ENCODE measurements at places on chromosomes 13 and 19.

DNA sequence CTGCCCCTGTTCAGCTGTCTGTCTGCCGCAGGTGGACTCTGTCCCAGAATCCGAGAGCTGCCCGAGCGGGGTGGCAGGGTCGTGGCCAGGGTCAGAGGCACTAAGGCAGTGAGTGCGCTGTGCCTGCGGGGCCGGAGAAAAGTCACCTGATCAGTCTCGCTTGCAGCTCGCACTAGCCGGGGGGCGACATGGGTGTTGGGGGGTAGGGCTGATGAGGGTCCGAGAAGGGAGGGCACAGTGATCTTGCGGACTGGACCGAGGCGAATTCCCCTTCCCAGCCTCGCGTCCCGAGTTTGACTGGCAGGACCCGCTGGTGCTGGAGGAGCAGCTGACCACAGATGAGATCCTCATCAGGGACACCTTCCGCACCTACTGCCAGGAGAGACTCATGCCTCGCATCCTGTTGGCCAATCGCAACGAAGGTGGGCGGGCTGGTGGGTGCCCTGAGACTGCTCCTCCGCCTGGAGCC is 627 bp downstream of the GCDH start:
- DNase-seq = no peak

- no peak for DNase-seq
These were observed 555 bp downstream of the SCAF1 start for GRCh38 chr19:49642492-49643035.

GRCh38 chr19:50478901-50479715 is 2.5 kb upstream of the GARIN5A start:
- DNase-seq = no peak

GRCh38 chr13:71260246-71260645 is 606.8 kb downstream of the DACH1 start:
- no peak for DNase-seq

DNA sequence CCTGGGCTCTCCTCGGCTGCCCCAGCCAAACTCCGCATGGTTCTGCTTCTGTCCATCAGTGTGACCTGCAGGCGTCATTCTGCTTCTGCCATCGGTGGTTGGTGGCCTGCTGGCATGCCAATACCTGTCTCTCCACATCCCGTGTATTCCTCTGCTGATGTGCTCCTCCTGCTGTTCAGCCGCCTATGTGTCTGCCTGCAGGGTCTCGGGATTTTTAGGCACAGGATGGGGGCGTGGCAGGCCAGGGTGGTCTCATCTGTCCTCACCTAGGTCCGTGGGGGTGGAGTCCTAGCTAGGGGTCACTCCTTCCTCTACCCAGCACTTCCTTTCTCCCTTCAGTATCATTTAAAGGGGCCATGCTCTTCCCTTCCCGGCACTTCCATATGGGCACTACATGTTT is 33.0 kb upstream of the SGCG start:
- no peak for DNase-seq

GRCh38 chr13:65600702-65601101 is 1629.4 kb downstream of the PCDH9 start:
- no peak for DNase-seq

DNA sequence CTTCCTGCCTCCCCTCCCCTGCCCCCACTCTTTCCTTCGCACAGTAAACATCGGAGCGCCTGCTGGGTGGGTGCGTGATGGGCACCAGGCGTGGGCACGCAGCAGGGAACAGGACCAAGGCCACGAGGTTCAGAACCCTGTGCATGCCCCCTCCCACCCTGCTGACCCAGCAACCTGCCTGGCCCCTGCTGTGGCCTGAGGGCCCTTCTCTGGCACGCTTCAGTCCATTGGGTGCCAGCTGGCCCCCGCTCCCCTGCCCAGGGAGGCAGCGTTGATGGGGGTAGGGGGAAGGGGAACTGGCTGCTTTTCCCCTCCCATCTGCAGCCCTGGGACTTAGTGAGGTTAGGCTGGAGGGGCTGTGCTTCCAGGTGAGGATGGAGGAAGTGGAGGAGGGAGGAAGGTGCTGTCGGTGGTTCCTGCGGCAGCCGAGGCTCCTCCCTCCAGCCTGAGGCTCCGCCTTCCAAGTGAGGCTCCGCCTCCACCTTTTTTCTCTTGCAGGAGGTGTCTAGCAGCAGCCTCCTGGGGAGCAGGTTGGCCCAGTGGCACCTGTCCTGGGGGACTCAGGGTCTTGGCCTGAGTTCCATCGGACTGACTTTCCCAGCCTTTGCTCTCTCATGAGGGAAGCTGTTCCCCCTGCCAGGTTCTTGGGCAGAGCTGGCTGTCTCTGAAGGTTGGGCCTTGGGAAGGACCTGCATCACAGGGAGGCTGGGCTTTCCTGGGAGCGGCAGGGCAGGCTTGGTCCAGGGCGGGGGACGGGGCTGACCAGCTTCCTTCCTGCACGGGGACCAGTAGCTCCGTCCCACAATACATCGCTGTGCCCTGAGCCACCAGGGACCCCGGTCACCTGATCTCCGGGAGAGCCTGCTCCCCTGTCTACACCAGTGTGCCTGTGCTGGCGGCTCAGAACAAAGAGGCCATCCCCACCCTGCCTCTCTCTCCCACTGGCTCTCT is 7.3 kb downstream of the PIAS4 start:
- DNase-seq = peak; percentile 38

DNA sequence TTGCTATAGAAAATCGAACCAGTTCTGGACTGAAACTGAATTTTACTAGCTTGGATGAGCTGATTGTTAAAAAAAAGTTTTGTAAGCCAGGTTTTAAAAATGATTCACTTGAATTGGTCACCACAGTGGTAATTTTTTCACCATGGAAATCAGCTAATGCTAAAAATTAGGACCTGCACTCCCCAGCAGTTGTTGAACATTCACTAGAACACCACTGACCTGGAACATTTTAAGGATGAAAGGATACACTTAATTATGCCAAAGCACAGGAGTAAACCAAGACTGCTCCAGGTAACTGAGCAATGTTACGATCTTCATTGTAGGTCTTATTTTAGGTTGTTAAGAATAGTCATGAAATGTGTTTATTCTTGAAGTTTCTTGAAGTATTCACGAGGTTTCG is 1342.6 kb upstream of the SPRY2 start:
- no peak for DNase-seq

DNA sequence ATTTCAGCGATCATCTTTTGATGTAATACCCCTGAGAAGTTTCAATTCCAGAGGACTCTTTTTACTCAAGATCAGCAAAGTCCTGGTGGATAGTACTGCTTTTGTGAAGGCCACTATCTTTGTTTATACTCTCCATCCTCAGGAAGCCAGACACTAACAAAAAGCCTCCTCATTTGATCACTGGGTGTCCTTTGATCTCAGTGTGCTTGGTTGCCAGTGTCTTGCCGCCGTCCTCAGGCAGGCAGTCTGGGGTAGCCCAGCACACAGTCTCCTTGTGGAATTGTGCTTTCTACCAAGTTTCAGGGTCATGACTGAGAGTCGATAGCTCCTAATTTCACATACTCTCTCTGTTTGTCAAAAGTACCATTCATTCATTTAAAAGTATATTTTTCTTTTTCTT is 762.2 kb downstream of the EFNB2 start:
- DNase-seq = no peak

DNA sequence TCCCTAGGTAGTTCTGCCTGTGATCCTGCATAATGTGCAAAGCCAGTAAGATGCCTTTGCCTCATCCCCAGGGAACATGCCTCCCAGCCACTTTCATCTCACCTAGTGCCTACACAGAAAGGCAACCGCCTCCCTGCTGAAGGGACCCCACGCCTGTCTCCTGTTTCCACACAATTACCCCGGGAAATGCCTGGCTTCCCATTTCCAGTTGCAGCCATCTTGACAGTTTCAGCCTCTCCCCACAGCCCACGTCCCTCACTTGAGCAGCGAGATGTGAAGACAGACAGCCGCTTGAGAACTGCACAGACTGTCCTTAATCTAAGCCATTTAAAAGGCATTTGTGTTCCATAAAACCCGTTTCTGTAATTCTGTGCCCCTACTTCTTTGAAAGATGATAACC is 4.7 kb upstream of the UQCRFS1 start:
- DNase-seq = no peak

GRCh38 chr13:107715496-107715895 is 499.8 kb downstream of the LIG4 start:
- DNase-seq = no peak

DNA sequence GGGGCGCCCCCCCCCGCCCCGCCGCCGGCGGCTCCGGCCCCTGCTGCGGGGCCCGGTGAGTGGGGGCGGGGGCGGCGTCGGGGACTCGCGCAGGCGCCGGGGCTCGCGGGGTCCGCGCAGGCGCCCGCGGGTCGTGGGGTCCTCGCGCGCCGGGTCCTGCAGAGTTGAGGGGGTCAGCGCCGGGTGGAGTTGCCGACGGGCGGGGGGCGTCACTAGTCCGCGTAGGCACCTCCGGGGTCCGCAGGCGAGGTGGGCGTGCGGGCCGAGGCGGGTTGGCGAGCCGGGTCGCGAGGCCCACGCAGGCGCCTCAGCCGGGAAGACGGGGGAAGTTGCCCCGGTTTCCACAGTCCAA is 365 bp downstream of the PPP6R1 start:
- no peak for DNase-seq

DNA sequence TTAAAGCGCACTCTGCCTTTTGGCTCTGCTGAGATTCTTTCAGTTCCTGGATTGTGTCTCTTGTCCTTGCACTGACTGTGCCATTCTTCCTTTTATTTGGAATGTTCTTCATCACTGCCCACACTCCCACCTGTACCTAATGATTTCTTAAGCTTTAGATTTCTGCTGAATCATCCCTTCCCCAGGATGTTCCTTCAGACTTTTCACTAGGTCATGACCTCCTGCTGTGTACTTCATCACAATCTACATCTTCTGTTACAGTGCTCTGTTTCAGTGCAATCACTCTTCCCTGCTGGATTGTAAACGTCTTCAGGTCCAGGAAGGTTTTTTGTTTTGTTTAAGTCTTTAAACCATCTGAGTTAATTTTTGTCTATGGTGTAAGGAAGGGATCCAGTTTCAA is 281.0 kb downstream of the ATP8A2 start:
- no peak for DNase-seq

GRCh38 chr19:50520822-50521465 is 7.2 kb upstream of the ASPDH start:
- DNase-seq = no peak

DNA sequence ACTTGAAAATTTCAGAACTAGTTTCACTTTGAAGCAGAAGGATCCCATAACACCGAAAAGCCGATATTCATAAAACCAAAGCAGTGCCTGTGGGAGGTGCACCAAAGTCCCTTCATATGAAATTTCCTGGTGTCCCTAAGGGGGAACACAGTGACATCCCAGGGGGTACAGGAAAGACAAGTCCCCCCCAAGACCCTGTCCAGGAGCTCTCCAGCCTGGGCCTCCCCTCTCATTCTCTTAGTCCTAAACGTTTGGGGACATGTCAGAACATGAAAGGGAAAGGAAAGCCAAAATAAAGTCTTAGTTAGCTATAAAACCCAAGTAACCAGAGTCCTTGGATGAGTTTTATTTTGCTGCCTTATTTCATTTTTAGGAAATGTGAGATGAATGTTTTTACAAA is 56.6 kb downstream of the MRPL57 start:
- no peak for DNase-seq

DNA sequence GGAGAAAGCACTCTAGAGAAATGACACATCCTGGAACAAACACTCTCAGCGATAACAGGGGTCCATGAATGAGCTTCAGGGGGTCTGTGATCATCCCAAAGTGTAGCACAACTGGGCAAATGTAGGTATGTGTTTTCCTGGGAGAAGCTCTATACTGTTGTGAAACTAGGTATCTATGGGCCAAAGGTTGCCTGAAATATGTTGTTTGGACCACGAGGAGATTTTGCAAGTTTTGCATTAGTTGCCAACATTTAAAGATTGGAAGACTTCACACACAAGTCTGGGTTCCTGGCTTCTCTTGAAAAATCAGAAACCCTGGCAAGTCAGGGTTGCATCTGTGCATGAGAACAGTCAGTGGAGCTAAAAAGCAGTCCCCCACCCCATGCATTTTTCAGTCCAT is 26.7 kb upstream of the POU2F2 start:
- no peak for DNase-seq

DNA sequence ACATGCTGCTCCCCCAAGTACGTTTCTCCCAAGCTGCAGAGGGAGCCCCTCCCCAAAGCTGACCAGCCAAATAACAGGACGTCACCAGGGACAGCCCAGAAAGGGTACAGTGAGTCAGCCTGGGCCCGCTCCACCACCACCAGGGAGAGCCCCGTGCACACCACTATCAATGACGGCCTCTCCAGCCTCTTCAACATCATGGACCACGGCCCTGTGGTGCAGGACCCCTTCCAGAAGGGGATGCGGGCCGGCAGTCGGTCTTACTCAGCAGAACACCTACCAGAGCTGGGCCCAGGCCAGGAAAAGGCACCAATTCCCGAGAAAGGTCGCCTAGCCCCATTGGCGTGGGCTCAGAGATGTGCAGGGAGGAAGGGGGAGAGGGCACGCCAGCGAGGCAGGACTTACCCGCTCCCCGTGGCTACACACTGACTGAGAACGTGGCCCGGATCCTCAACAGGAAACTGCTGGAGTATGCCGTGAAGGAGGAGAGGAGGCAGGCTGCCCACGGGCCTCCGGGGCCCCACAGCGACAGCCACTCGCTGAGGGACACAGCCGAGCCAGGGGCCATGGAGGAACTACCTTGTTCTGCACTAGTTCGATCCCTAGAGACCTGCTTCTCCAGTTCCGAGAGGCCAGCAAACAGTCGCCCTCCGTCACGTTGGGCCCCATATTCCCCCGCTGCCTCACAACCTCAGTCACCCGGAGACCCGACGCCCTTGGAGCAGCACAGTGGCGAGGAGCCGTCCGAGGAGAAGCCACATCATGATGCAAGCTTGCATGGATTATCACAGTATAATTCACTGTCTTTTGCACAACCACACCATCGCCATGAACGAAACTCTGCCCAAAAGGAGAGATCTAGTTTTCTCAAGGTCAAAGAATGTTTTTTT is 815.9 kb upstream of the KLHL1 start:
- DNase-seq = no peak

- no peak for DNase-seq
These were observed 101.4 kb downstream of the RNF17 start for GRCh38 chr13:24865163-24865953.

GRCh38 chr13:61277586-61278276 is 137.9 kb downstream of the PCDH20 start:
- DNase-seq = no peak

DNA sequence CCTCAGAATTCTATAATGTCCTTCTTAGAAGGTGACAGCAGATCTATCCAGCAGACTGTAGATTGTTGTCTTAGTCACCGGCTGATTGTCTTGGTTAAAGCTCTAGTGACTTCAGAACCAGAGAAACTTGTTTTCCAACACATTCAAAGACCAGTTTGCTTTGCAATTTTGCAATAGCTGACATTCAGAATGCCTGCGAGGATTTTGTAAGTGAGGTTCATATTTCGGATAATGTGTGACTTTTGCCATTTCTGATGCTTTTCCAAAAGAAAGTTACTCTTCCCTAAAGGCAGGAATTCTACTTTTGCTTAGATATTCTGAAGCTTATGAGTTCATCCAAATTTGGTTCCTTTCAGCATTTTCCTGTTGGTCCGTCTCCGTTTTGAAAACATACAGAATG is 13.2 kb downstream of the SPINT2 start:
- no peak for DNase-seq
